NCI-H2107 (cell line): ENCODE measurements at places on chromosomes 4 and X.
A peak's percentile ranks its signal among the peaks of the same experiment; 100 is the strongest.

DNA sequence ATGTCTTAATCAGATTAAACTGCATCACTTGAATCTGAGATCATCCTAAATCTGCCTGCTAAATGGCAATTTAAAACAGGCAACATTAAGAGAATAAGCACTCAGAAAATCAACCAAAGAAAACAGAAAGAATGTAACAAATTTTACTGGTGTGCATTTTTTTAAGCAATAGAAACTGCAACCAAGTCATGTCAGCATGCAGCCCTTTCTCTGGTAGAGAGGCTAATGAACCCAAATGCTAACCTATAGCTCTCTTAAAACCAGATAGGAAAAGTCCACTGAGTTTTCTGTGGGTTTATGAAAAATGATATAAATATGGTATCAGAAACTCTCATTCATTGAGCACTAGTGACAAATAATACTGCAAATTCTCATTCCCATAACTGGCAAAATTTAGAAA is 35.6 kb downstream of the COL25A1 start:
- no peak for DNase-seq

GRCh38 chr4:54614149-54614548 is 43.6 kb upstream of the KIT start:
- peak; percentile 3 for DNase-seq

DNA sequence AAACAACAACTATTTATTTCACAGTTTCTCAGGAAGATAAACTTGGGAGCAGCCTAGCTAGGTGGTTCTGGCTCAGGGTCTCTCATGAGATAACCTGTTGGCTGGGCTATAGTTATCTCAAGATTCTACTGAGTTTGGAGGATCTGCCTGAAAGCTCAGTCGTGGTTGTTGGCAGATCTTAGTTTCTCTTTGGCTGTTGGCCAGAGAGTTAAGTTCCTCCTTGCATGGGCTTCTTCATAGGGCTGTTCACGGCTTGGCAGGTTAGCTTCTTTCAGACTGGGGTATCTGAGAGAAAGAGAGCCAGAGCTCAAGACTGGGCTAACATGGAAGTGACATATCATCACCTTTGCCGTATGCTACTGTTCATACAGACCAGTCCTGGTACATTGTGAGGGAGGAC is 28.7 kb downstream of the SEC24B start:
- no peak for DNase-seq

GRCh38 chr4:178196751-178197374 is 754.6 kb upstream of the AGA start:
- DNase-seq = no peak

- no peak for DNase-seq
Observed at GRCh38 chrX:148372925-148373324, 127.5 kb upstream of the AFF2 start.

GRCh38 chr4:167614866-167615265 is 380.6 kb upstream of the SPOCK3 start:
- no peak for DNase-seq

- DNase-seq = no peak
Observed at GRCh38 chr4:62288808-62289541, 1088.8 kb downstream of the ADGRL3 start.

DNA sequence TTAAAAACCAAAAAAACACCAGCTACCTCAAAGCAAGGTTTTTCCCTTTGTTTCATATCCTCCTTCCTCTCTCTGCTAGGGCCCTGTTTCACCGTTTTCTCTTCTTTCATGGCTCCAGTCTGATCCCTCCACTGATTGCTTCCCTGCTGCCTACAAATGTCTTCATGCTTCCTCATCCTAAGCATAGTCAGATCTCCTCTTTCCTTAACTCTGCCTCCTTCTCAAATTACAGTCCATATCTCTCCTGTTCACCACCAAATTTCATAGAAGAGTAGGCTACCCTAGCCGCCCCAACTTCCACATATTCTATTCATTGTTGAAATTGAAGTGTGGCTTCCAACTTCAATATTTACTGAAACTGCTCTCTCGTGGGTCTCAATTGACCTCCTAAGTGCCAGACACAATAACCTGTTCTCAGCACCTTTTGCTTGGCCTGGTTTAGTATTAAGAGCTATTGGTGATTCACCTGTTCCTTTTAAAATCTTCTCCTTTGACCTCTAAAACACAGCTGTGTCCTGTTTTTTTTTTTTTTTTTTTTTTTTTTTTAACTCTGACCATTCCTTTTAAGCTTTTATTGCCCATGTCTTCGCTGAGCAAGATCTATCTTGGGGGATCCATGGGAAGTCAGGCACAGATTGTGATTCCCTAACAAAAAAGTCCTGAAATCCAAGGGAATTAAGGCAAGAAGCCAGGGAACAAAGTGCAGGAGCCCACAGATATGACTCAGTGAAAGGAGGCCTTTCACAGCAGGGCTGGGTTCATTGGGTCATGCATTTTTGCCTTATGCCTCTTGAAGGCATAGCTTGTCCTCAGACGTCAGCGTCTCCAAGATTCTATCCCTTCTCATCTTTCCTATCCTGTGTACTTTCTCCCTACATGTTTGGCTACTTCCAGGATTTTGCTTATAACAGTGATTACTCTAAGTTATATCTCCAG is 85.4 kb downstream of the RPS3A start:
- DNase-seq = no peak

DNA sequence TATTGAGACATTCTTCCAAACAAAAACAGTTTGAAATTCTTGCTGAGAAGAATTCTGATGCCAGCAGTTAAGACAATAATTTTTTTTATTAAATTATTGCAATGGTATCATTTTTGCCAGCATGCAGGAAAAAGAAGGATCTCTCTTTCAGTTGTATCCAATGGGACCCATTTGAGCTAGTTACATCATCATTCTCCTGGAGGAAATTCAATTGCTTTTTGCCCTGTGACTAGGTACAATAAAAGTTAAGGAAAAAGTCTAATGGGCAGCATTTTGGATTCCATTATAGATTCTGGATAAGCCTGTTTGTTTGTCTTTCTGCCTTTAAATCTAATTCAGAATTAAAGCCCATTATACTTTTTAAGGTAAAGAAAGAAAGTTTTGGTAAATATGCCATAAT is 10.5 kb upstream of the FRYL start:
- DNase-seq = no peak

- no peak for DNase-seq
Observed at GRCh38 chrX:3962511-3963311, 249.3 kb upstream of the PRKX start.

GRCh38 chr4:165326831-165327210 is 648 bp upstream of the MSMO1 start:
- no peak for DNase-seq

- DNase-seq = no peak
Observed at GRCh38 chrX:153801669-153802068, 7.2 kb downstream of the SSR4 start.

GRCh38 chr4:187172340-187172761 is 448.7 kb upstream of the FAT1 start:
- DNase-seq = no peak

GRCh38 chrX:2423282-2423681 is 77.5 kb downstream of the DHRSX start:
- no peak for DNase-seq

- no peak for DNase-seq
Observed at GRCh38 chr4:80839281-80839680, 191.2 kb upstream of the BMP3 start.

- DNase-seq = no peak
Observed at GRCh38 chr4:647481-647880, 22.1 kb downstream of the PDE6B start.

GRCh38 chr4:77433418-77433733 is 172.2 kb upstream of the CXCL13 start:
- peak; percentile 20 for DNase-seq

- no peak for DNase-seq
Observed at GRCh38 chrX:41737065-41737464, 13.1 kb downstream of the GPR82 start.

DNA sequence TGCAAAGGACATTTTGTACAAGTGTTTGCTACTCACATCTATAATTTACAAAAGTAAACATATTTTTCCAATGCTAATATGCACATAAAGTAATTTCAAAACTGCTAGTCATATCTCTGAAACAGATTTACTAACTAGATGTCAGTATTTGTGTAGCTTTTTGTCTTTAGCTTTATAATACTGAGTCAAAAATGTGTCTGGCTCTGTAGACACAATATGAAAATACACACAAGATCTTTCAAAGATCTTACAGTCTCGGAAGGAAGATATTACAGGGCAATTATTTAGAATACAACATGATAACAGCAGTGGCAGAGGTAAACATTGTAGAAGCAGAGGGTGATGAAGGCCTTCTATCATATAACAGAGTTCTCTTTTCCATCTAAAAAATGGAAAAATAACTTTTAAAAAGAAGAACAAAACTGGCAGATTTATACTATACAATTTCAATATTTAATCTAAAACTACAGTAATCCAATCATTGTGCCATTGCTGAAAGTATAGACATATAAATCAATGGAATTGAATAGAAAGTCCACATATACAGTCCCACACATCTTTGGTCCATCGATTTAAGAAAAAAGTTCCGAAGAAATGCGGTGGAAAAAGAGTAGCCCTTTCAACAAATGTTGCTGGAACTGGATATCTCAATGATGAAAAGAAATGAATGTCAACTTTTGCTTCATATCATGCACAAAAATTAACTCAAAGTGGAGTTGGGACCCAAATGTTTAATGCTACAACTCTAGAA is 29.4 kb downstream of the ARAP2 start:
- DNase-seq = no peak

DNA sequence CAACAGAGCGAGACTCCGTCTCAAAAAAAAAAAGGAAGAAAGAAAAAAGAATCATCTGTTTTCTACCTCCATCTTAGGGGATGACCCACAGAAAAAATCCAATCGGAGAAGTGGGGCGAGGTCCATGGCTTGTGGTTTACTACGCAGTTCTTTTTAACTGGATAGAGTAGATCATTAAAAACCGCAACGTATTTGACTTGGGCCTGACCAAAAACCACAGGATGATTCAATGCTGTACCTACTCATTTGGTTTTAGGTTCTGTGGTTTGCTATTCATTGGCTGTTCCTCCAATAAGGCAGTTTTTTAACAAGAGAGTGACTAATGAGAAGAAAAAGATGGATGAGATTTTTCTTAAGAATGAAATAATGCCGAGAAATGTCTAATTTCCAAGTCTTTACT is 83.7 kb downstream of the FREM3 start:
- no peak for DNase-seq

GRCh38 chr4:75598390-75598789 is 31.9 kb downstream of the CDKL2 start:
- DNase-seq = no peak

DNA sequence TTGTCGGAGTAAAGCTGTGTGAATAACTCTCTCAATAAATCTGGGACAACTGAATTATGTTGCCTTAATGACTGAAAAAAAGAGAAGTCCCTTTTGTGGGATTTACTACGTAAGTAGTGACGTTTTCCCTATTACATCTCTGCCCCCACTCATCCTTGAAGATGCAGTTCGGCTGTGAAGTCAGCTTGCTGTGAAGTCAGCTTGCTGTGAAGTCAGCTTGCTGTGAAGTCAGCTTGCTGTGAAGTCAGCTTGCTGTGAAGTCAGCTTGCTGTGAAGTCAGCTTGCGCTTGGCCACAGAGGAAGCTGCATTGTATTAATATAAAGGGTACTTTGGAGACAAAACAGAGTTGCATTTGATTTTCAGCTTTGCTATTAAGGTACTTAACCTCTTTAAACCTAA is 8.0 kb upstream of the VAMP7 start:
- DNase-seq = no peak

DNA sequence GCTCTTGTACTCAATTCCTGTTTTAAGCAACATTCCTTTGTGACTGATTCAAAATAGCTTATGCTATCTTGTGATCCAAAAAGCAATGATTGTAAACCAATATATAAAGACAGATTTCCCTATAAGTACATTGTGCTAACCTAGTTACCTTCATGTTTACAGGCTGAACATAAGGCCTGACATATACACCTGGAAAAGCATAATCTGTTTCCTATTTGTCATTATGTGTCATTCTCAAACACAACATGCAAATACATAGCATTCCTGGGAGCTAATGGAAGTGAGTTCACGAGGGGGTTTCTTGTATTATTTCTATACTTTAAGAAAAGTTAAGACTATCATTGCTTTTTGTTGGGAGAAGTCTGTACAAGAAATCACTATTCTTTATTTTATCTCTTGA is 638.1 kb upstream of the AGA start:
- DNase-seq = no peak

DNA sequence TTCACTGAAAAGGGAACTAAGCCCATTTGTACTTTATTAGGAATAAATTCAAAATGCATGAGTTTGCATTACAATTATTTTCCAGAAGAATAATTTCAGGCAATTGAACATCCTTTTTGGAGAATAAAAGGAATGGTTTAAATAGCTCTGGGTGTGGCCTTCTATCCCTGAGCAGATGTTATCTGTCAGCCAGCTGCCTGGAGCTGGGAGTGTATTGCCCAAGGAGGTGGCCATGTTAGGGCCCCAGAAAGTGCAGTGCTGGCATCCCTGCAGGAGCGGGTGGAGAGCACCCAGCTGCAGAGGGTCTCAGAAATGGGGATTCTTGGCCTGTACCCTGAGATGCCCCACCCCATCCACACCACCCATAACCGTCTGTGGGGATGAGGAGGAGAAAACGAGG is 21.6 kb upstream of the VEGFD start:
- DNase-seq = no peak

DNA sequence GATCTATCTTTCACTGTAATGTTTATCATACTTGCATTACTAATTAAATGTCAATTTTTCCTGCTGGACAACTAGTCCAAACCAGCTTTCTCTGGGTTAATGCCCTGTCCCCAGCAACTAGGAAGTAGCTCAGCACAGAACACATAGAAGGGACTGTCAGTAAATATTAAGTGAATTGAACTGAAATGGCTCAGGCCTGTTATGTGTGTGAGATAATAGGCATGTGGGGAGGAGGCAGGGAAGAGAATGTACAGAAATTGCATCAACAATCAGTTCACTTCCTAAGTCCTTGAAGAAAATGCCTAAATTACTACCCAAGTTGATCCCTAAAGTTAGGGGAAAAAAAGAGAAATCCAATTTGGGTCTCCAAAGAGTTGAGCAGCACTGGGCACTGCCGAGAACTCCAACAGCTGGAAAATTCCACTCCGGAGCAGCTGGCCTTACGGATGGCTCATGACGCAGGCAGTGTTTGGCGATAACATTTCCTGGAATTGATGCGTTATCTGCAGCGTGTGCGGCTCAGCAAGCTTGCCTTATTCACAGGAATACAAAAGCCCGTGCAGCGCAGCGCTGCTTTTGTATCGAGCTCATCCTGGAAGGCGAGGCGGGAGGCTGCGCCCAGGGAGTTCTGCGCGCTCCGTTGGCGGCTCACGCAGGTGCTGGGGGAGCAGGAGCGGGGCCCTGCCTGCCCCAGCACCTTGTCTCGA is 297.3 kb upstream of the LCORL start:
- DNase-seq = no peak

DNA sequence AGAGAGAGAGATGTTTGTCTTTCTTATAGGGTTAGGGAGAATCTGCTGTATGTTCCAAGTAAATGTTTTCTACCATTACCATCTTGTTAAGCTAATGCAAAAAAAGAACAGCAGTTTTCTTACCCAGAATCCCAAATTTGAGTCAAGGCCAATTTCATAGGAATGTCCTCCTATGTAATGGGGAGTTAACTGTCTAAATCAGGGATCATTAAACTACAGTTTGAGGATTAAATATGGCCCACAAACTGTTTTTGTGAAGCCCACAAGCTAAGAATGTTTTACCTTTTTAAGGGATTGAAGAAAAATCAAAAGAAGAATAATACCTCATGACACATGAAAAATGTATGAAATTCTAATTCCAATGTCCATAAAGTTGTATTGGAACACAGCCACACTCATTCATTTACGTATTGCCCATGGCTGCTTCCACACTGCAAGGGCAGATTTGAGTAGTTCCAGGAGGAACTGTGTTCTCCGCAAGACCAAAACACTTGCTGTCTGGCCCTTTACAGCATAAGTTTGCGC is 113.2 kb upstream of the SPRY1 start:
- DNase-seq = no peak

GRCh38 chr4:184417802-184418511 is 56.4 kb downstream of the IRF2 start:
- no peak for DNase-seq
